ENCODE measurements at places on chromosomes 4 and X. TPM values are rescaled to one million over a fixed set of nuclear protein-coding genes. Genes with fewer than 3 reads are reported as not detected.
A peak's percentile ranks its signal among the peaks of the same experiment; 100 is the strongest.

GRCh38 chrX:17706676-17707075, 30.6 kb upstream of the SCML1 start:
- peak; percentile 39 for DNase-seq

DNA sequence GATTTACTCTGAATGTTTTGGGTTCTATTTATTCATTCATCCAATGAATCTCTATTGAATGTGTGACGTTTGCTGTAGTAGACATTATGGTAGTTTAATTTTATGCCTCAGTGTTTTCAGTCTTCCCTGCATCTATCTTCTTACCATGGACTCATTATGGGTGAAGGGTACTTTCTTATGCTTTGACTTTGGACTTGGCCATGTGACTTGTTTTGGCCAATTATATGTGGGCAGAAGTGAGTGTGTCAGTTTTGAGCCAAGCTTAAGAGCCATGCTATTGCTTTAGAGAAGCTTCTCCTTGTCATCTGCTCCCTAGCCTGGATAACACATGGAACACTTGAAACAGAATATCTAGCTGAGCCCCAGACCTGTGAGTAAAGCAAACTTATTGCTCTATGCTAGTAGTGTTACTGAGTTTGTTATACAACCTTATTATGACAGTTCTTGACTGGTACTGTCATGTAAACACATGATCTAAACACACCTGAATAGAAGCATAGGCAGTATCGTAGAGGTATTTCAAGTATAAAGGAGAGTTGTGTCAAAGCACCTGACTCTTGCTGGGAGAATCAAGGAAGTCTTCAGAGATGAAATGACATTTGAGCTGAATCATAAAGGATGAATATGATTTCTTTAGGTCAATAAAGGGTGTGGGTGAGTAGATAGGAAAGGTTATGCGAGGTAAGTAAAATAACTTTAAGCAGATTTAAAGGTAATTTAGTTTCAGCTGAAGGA, 128.4 kb downstream of the NAA11 start:
- DNase-seq: no peak

DNA sequence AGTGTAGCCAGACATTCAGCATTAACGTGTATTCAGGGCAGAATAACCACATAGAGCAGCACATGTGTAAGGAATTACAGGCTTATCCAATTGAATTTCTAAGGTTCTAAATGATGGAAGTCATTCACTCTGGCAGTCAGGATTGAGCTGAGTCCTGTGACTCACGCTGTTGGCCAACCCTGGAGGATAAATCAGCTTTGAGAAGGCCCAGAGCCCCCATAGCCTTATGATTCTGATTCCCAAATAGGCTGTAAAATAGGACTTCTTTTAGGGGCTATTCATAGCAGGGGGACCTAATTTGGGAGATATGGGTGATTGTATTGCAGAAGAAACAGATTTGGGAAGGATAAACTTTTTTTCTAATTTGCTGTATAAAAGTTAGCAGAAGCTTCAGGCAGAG, 8.1 kb upstream of the HPF1 start:
- peak; percentile 46 for DNase-seq

Gene SOWAHB
- 7.2 TPM for total RNA-seq

Gene TCEAL7
- total RNA-seq: 11.3 TPM

GRCh38 chr4:188485906-188486305, 346.7 kb downstream of the TRIML1 start:
- no peak for DNase-seq

Gene SPACA5
- not detected for total RNA-seq

GRCh38 chrX:17634542-17635207, 102.6 kb upstream of the SCML1 start:
- DNase-seq: no peak

Gene MSX1
- total RNA-seq: 14.0 TPM

GRCh38 chrX:43661521-43662240, 5.6 kb downstream of the MAOA start:
- no peak for DNase-seq

- DNase-seq: no peak
Measured at GRCh38 chr4:17098996-17099395, 200.6 kb upstream of the LDB2 start.

DNA sequence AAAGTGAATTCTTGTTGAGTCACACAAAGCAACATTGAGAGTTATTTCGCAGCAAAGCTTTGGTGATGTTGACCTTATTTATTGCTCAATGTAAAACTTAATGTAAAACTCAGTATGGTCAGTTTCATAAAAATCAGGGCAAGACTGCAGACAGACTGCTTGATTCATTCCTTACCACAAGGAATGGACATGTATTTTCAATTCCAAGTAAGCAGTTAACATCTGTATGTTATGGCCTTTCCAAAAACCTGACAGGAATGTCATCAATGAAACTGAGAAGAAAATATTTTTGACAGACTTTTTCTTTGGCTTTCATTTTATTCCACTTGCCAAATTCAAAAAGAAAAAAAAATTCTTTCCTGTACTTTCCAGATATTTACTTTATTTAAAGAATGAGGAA, 488.3 kb downstream of the ANKRD50 start:
- no peak for DNase-seq

GRCh38 chr4:7831330-7831729, 108.3 kb downstream of the AFAP1 start:
- DNase-seq: peak; percentile 63

Gene RHOH
- 3.4 TPM for total RNA-seq

GRCh38 chrX:17744896-17745523, 7.7 kb downstream of the SCML1 start:
- peak; percentile 7 for DNase-seq

Gene C4orf51
- 5.8 TPM for total RNA-seq

- DNase-seq: no peak
Measured at GRCh38 chr4:130393231-130393630, 1297.3 kb downstream of the C4orf33 start.

Gene L1CAM
- total RNA-seq: 18.8 TPM

DNA sequence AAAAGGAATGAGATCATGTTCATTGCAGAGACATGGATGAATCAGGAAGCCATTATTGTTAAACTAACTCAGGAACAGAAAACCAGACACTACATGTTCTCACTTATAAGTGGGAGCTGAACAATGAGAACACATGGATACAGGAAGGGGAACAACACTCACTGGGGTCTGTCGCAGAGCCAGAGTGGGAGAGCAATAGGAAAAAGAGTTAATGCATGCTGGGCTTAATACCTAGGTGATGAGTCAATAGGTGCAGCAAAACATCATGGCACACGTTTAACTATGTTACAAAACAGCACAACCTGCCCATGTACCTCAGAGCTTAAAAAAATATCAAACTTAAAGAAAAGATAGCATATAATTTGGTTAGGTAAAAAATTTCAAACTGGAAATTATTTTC, 281.4 kb downstream of the PABPC4L start:
- no peak for DNase-seq

DNA sequence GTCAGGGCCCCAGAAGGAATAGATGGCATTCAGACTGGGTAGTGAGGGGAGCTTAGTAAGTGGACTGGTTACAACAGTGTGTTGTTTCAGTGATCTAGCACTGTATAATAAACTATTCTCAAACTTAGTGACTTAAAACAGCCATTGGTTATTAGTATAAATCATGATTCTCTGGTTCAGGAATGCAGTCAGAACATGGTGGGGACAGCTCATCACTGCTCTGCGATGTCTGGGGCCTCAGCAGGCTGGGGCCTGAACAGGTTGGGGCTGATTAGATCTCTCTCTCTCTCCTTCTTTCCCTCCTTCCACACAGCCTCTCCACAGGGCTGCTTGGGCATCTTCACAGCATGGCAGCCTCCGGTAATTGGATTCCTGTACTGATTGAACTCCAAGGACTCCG, 160.4 kb downstream of the GATB start:
- no peak for DNase-seq

- DNase-seq: no peak
Measured at GRCh38 chrX:13732246-13733067, 2.0 kb downstream of the TRAPPC2 start.

- DNase-seq: peak; percentile 60
Measured at GRCh38 chrX:153947009-153947769, 2.7 kb upstream of the RENBP start.

- DNase-seq: peak; percentile 59
Measured at GRCh38 chr4:108965016-108965415, 202.2 kb upstream of the ETNPPL start.

Gene PLXNA3
- 10.1 TPM for total RNA-seq

- DNase-seq: no peak
Measured at GRCh38 chrX:68992821-68993397, 164.1 kb downstream of the EFNB1 start.

GRCh38 chr4:38560340-38560739, 103.7 kb upstream of the KLF3 start:
- DNase-seq: no peak

Gene SPANXN3
- not detected for total RNA-seq

DNA sequence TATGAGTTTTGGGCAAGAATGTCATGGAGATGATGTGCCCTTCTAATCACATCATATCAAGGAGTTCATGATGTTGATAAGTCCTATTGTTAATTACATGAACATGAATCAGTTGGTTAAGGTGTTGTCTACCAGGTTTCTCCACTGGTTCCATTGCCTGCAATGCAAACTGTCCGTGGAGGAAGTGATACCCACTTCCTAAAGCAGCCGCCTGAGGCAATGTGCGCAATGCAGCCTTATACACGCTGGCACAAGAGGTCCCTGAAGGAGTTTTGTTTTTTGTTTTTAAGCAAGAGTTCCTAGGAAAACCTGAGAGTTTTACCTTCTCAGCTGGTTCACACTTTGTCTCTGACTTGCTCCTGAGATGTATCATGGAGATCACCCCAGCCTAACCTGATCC, 5.9 kb upstream of the GPKOW start:
- DNase-seq: no peak

GRCh38 chr4:176189891-176190795, 5.2 kb downstream of the SPATA4 start:
- DNase-seq: peak; percentile 8

GRCh38 chr4:122632396-122633143, 11.7 kb upstream of the IL21 start:
- no peak for DNase-seq

- DNase-seq: no peak
Measured at GRCh38 chr4:2313366-2313765, 51.5 kb upstream of the MXD4 start.

Measured in umbilical cord (tissue), 2 donors.